ENCODE measurements at places on chromosomes 7 and 10.
A peak's percentile ranks its signal among the peaks of the same experiment; 100 is the strongest.

DNA sequence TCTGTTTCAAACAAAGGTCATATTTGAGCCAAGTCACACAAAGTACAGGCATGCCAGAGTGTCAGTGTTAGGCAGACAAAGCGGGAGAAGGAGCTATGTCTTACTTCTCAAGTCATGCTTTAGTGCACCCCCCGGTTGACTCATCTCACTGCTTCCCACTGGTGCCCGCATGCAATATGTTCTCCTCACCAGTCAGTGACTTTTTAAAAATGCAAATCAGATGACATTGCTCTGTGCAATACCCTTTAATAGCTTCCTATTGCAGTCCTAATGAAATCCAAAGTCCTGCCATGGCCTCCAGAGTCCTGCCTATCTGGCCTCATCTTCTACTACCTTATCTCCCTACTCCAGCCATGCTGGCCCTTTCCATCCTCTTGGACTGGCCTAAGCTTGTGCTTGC, 429.1 kb downstream of the ACTR3B start:
- DNase-seq, result no peak

GRCh38 chr7:12582362-12582761, 11.8 kb downstream of the SCIN start:
- no peak for DNase-seq

DNA sequence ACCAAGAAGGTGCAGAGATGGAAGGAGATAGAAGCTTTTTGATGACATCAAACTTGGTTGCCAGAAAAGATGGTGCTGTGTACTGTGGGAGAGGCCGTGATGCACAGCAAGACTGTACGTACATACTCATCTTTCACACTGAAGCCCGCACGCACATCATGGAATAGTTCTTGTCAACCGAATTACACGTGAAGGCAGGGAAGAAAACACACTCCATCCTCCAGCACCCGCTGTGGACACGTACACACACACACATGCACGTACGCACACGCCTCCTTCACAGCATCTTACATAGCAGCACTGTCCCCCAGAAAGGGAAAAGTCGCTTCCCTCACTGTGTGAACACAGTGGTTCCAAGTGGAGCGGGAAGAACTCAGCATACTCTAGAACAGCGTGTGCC, 54.5 kb upstream of the DDC start:
- no peak for DNase-seq

DNA sequence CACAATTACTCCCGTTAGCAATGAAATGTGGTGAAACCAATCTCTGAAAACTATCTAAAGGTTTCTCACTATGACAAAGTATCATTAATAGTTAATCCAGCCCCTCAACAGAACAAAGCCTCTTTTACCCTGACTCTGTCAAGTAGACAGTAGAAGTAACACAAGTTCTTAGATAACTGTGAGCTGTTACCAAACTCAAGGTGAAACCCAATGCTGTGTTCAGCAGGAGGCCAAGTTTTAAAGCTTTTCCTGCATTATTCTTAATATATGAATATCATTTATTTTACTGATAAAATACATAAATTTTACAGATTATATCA, 109.1 kb downstream of the SRPK2 start:
- no peak for DNase-seq

DNA sequence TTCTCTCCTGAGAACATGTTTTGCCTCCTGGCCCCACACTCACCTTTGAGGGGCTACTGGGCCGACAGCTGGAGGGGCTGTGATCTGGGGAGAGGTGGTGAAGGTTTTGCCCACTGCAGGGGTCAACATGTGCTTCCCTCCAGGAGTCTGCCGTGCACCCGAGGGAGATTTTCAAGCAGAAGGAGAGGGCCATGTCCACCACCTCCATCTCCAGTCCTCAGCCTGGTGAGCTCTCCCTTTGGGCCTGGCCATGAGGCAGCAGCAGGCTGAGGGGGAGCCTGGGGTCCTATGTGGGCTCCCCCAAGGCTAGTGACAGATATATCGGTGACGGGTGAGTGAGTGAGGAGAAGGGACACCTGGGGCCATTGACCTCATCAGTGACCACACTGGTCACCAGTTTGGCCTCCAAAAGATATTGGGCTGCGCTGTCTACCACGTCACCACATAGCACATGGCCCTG, 6.6 kb downstream of the PGAM2 start:
- no peak for DNase-seq

- DNase-seq, result no peak
Observed at GRCh38 chr7:127578711-127579275, 6.6 kb downstream of the GCC1 start.

- no peak for DNase-seq
Observed at GRCh38 chr7:99843808-99844207, 16.0 kb downstream of the CYP3A43 start.

- DNase-seq, result no peak
Observed at GRCh38 chr7:139571190-139571589, 47.7 kb downstream of the CLEC2L start.

DNA sequence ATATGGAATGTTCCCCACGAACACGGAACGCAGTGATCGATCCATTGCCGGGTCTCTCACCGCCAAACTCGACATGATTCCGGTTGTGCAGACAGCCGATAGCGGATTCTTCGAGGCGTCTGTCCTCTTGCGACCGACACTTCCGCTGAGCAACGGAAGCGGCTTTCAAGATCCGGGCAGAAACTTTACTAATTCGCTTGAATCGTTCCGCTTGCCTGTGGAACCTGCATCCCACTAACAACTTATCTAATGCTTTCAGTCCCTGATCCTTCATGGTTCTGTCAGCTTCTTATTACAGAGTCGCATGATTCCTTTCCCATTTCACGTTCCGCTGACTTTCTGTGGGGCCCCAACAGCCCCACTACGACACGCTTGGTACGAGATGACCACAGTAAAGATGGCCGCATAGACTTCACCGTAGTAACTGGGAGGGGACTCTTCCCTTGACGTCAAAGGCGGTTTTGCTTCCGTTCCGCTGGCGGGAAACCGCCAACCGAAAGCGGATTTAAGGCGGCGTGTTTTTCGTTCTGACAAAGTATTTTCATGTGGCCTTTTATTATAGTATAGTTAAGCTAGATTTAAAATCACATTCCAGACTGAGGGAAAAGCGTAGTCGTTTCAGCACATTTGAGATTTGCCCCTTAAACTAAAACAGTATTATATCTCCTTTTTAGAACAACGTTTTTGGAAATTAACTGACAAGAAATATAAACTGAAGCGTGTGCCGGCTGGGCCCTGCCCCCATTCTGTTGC, at the start of gene CSTF2T:
CSTF2T (minus strand) TSS at position 121 of the 753 bp plus-strand sequence; CDS start at position 75, 46 bp downstream.
- DNase-seq, result peak; percentile 91

- no peak for DNase-seq
Observed at GRCh38 chr7:82696631-82697030, 253.1 kb upstream of the CACNA2D1 start.

GRCh38 chr10:124339119-124340032, 79.3 kb downstream of the OAT start:
- no peak for DNase-seq

GRCh38 chr10:69624245-69624786, 5.7 kb upstream of the FAM241B start:
- DNase-seq, result no peak

DNA sequence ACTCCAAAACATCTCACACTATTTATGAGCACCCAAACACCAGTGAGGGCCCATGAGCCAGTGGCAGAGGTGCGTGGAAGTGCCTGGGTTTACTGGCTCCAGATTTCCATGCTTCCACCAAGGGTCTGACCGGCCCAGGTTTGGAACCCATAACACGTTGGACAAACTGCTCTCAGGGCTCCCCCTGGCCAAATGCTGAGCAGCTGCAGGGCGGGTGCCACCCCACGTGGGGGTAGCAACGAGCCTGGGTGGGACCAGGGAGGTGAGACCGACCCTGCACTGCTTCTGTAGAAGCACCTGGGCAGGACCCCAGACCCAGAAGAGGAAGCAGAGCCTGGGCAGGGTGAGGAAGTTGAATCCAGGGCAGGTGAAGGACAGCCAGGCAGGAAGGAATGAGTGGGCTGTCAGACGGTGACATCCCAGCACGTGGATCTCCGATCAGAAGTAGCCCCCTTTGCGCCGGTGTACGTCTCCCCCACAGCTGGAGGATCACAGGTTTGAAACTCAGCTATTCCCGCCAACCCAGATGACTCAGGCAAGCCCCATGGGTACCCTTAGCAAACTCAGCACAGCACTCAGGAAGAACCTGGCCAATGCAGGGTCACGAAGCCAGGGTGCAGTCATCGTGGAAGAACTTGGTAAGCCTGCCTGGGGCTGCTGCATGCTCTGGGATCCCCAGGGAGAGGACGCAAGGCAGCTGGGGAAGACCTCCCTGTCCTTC, 100.4 kb upstream of the DDC start:
- DNase-seq, result no peak
